Upper lobe of right lung (tissue), 1 donor: ENCODE measurements at places on chromosomes 5 and 9. TPM values are rescaled to one million over a fixed set of nuclear protein-coding genes. Genes with fewer than 3 reads are reported as not detected.

DNA sequence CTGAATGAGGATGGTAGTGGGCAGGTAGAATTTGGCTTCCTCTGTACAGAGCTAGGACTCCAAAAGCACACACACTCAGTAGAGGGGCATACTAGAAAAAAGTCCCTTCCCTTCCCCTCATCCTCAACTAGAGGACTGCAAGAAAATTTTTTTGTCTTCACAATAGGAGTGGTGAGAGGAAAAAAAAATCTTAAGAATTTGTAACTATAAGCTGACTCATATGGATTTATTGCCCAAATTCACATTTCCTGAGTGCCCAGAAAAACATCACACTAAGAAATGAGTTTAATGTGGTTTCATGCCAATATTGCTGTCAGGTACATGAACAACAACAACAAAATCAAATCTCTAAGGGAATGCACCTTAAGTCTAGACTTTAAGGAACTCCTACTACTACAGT lies 43.7 kb downstream of the RANBP6 start:
- H3K36me3 ChIP-seq = peaks cover 18% of the 10 kb centered on the region
- no peaks in the 10 kb centered on the region for H3K27me3 ChIP-seq
- H3K4me3 ChIP-seq = no peak overlapping the region
- H3K27ac ChIP-seq = no peak overlapping the region
- H3K4me1 ChIP-seq = peaks cover 2% of the 10 kb centered on the region

- H3K36me3 ChIP-seq = no peaks in the 10 kb centered on the region
- H3K27ac ChIP-seq = no peak overlapping the region
- H3K4me1 ChIP-seq = no peaks in the 10 kb centered on the region
- H3K4me3 ChIP-seq = no peak overlapping the region
- H3K27me3 ChIP-seq = no peaks in the 10 kb centered on the region
These were observed 188.8 kb downstream of the CCDC192 start for GRCh38 chr5:127891942-127892341.

DNA sequence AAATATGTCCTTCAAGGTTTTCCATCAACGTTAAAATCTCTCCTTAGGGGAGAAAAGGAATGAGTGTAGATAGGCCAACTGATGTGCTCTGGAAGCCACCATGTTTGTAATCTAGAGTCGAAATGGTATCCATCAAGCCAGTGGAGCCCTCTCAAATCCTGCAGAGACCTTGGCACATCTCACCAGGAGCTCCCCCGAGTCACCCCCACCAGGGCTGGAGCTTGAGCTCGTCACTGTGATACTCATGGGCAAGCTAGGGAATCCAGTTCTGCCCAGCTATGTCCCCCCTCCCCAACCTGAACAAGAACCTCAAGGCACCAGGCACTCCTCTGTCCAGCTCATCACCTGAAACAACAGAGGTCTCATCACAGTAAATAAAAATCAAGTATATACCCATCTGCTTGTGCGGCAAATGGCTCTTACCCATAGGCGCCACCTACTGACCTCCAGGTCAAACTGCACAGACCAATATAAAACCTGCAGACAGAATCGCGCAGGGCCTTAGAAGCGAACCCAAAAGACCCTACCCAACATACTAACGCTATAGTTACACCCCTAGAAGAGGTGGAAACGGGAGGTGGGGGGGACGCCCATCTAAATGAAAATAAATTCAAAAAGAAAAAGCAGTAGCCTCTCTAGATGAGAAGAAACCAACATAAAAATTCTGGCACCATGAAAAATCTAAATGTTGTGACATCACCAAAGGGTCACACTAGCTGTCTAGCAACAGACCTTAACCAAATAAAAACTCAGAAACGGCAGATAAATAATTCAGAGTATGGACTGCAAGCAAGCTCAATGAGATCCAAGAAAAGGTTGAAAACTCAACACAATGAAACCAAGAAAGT lies 75.0 kb downstream of the TTC39B start:
- H3K27ac ChIP-seq = no peak overlapping the region
- no peaks in the 10 kb centered on the region for H3K36me3 ChIP-seq
- no peak overlapping the region for H3K4me3 ChIP-seq
- DNase-seq = no peak

DNA sequence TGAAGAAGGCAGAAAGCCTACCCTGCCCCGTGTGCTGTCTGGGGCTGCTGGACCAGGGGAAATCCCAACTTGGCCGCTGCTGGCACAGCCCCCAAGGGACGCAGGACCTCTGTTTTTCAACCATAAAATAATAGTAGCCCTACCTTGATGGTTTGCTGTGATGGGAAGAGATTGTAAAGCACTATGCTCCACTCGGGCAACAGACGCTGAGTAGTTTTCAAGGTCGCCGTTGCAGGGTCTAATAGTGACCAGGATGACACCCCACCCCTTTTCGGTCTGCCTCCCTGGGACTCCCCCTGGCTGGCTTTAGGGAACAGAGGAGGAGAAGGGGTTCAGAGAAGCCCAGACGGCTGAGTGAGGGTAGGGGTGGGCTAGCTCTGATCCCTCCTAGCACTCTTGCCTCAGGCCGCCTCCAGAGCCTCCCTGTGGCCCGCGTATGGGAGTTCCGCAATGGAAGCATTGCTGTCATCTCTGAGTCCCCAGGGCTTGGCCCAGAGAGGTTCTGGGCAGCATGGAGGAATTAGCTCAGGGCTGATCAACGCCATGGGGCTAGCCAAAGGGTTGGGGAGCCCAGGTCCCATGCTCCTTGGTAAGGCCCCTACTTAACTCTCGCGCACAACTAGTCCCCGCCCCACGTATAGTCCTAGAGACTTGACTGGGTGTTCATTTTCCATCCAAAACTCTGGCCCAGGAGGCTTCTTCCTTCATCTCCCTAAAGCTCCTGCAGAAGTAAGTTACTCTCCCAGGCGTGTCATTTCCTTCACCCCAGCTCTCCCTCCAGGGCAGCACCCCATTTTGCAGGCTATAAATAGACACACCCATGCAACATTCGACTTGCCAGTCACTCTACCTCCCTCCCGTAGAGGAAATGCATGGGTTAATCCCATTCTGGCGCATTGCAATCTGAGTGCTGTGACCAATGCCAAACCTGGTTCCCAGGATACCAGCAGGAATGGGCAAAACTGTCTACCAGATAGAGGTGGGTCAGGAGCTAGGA lies 1.1 kb upstream of the IRF1 start:
- H3K27ac ChIP-seq = peak overlapping the region; percentile 98
- H3K36me3 ChIP-seq = peaks cover 23% of the 10 kb centered on the region
- no peak for DNase-seq

DNA sequence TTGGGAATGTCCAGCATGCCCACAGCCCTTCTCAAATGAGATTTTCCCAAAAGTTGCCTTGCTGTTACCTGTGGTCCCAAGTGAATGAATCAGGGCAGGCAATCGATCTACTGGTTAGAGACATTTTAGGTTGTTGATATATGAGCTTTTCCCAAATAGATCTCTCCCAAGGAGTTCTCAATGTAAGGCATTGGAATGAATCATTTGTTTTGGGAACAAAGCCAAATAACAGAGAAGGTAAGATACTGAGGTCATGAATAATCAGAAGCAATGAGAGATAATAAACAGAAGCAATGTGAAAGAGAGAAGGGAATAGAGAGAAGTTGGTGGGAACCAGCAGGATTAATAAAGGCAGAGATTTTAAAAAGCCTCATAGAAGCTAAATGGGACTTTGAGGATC lies 93.6 kb upstream of the FER start:
- H3K4me1 ChIP-seq = no peaks in the 10 kb centered on the region
- H3K4me3 ChIP-seq = no peak overlapping the region
- DNase-seq = no peak
- H3K27ac ChIP-seq = no peak overlapping the region
- H3K36me3 ChIP-seq = no peaks in the 10 kb centered on the region

DNA sequence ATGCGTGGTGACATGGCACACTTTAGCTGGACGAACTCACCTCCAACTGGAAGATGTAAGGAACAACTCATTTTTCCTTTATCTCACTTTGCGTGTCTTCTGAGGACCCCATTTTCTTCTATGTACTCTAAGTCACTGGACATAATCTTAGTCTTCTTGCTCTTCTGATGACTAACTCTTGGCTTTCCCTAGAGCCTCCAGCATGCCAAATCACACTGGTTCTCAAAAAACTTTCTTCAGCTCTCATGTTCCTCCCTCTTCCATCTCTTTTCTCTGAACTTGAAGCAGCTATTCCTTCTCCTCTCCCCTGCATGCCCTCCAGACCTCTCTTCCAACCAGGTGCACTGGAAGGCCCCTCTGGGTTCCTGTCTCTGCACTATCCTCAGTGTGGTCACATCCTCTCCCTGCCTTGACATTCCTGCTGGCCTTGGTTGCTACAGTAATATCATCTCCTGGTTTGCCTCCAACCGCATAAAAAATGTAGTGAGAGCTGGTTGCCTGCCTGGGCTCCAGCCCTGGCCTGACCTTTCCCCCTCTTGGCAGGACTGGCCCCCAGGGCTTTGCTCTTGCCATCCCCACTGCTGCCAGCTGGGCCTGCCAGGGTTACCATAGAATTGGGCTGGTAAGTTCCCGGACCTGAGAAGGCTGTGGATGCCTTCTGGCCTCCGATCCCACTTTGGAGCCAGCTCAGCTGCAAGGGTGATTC lies 44.8 kb upstream of the BNC2 start:
- no peak overlapping the region for H3K4me3 ChIP-seq
- no peaks in the 10 kb centered on the region for H3K36me3 ChIP-seq
- H3K27me3 ChIP-seq = no peaks in the 10 kb centered on the region
- DNase-seq = no peak

DNA sequence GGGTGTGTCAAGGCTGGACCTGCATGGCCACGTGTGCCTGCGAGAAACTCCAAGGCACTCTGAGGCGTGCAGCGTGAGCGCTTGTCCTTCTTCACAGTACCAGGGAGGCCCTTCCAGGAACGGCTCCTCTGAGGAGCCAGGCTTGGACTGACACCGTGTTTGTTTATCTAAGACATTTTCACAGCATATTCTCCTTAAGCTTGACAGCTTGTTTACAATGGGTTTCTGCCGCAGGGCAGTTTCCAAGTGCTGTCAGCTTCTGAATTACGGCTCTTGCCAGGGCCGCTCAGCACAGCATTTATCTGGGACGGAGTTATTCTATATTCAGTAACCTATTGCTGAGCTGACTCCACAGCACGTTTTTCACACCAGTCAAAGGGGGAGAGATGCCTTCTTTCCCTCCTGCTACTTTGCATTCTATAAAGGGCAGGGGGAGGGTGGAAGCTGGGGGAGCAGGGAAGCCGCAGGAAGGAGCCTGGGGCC lies 98.4 kb downstream of the LMNB1 start:
- DNase-seq = no peak
- H3K27me3 ChIP-seq = no peaks in the 10 kb centered on the region
- H3K4me1 ChIP-seq = no peaks in the 10 kb centered on the region
- H3K36me3 ChIP-seq = no peaks in the 10 kb centered on the region
- no peak overlapping the region for H3K4me3 ChIP-seq

GRCh38 chr5:174376726-174377373 lies 331.3 kb downstream of the NSG2 start:
- H3K4me1 ChIP-seq = no peaks in the 10 kb centered on the region
- no peaks in the 10 kb centered on the region for H3K36me3 ChIP-seq
- H3K27me3 ChIP-seq = no peaks in the 10 kb centered on the region
- no peak overlapping the region for H3K27ac ChIP-seq

- no peak for DNase-seq
- no peak overlapping the region for H3K4me3 ChIP-seq
- no peaks in the 10 kb centered on the region for H3K27me3 ChIP-seq
- no peaks in the 10 kb centered on the region for H3K36me3 ChIP-seq
These were observed 68.1 kb upstream of the ERBIN start for GRCh38 chr5:65858316-65858715.

DNA sequence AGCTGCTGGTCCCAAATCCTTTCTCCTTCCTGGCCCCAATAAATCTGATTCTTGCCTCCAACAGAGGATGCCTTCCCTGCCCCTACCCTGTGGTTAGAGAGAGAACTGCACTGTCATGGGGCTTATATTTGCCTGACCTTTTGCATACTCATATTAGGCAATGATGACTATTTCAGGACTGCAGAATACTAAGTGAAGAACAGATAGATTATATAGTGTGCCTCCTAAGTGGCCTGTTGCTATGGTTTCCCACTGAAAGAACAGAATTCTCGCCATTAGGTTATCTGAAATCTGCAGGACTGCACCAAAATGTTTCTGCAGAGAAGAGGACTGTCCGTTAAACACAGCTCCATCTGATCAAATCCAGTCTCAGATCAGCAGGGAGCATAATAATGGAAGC lies 87.3 kb upstream of the CCNG1 start:
- H3K27ac ChIP-seq = no peak overlapping the region
- no peaks in the 10 kb centered on the region for H3K27me3 ChIP-seq
- no peaks in the 10 kb centered on the region for H3K4me1 ChIP-seq
- DNase-seq = no peak
- H3K4me3 ChIP-seq = no peak overlapping the region

GRCh38 chr5:74499256-74500050 lies 141.1 kb downstream of the ENC1 start:
- H3K27me3 ChIP-seq = no peaks in the 10 kb centered on the region
- no peaks in the 10 kb centered on the region for H3K36me3 ChIP-seq
- no peak overlapping the region for H3K27ac ChIP-seq
- H3K4me1 ChIP-seq = peaks cover 18% of the 10 kb centered on the region

GRCh38 chr9:88747768-88748167 lies 212.8 kb downstream of the NXNL2 start:
- H3K4me3 ChIP-seq = no peak overlapping the region
- no peaks in the 10 kb centered on the region for H3K36me3 ChIP-seq
- H3K27ac ChIP-seq = no peak overlapping the region
- H3K27me3 ChIP-seq = no peaks in the 10 kb centered on the region
- peaks cover 22% of the 10 kb centered on the region for H3K4me1 ChIP-seq
- DNase-seq = no peak

- H3K27ac ChIP-seq = peak overlapping the region; percentile 93
- H3K4me1 ChIP-seq = no peaks in the 10 kb centered on the region
- peak overlapping the region; percentile 51 for H3K4me3 ChIP-seq
- DNase-seq = no peak
- no peaks in the 10 kb centered on the region for H3K36me3 ChIP-seq
These were observed 19.7 kb downstream of the ANXA2R start for GRCh38 chr5:43020399-43020746.

- no peaks in the 10 kb centered on the region for H3K36me3 ChIP-seq
- H3K4me1 ChIP-seq = no peaks in the 10 kb centered on the region
- H3K4me3 ChIP-seq = no peak overlapping the region
- no peaks in the 10 kb centered on the region for H3K27me3 ChIP-seq
These were observed 135.7 kb downstream of the TLR4 start for GRCh38 chr9:117839862-117840261.

DNA sequence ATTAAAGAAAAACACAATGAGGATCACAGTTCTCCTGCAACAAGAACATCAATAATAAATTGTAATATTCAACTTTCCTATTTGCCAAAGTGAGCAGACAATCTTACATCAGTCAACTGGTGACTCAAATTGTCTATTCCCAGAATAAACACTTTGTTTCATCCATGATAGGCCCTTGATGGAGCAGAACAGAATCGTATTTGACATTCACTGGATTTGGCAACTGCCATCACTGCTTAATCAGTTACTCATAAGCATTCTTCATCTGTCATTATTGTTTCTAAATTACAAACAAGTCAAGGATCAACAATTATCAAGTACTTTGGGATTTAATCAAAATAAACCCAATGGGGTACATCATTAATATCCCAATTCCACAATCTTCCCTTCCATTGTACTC lies 398.4 kb downstream of the GABRG2 start:
- no peaks in the 10 kb centered on the region for H3K36me3 ChIP-seq
- no peaks in the 10 kb centered on the region for H3K4me1 ChIP-seq
- no peak for DNase-seq
- H3K27ac ChIP-seq = no peak overlapping the region
- no peaks in the 10 kb centered on the region for H3K27me3 ChIP-seq

Gene PCDHA6
- total RNA-seq = 0.64 TPM

Gene WDR31
- 2.6 TPM for total RNA-seq

Gene SLC6A3
- total RNA-seq = 0.52 TPM

Gene MEGF10
- total RNA-seq = 0.26 TPM

Gene SPATA31D1
- not detected for total RNA-seq

Gene CD72
- total RNA-seq = 3.0 TPM

Gene MAML1
- total RNA-seq = 24.4 TPM

Gene SECISBP2
- total RNA-seq = 58.0 TPM

Gene PCDHGC5
- 1.4 TPM for total RNA-seq

Gene CDKN2A
- 5.1 TPM for total RNA-seq

Gene SLC34A3
- 0.23 TPM for total RNA-seq

Gene IL5
- total RNA-seq = not detected
